ENCODE measurements at places on chromosomes 1 and 21. TPM values are rescaled to one million over a fixed set of nuclear protein-coding genes. Genes with fewer than 3 reads are reported as not detected.

HCRTR1 gene
- total RNA-seq, result not detected

ACTRT2 gene
- not detected for total RNA-seq

ALG6 gene
- 5.4 TPM for total RNA-seq

STIL gene
- total RNA-seq, result 0.33 TPM

C8A gene
- total RNA-seq, result 302 TPM

ARMH1 gene
- total RNA-seq, result 14.7 TPM

DMRTA2 gene
- not detected for total RNA-seq

TMEM69 gene
- total RNA-seq, result 6.5 TPM

RHBDL2 gene
- not detected for total RNA-seq

RLF gene
- 4.8 TPM for total RNA-seq

SLC35A3 gene
- total RNA-seq, result 26.3 TPM

CCSAP gene
- 1.9 TPM for total RNA-seq

SPRR2B gene
- not detected for total RNA-seq

ZNF697 gene
- total RNA-seq, result 3.6 TPM

MARCKSL1 gene
- 13.6 TPM for total RNA-seq

SERINC2 gene
- 69.1 TPM for total RNA-seq

C1orf87 gene
- not detected for total RNA-seq

PRDM16 gene
- 0.43 TPM for total RNA-seq

NOTCH2 gene
- total RNA-seq, result 57.5 TPM

TAL1 gene
- 1.9 TPM for total RNA-seq

OR2T11 gene
- total RNA-seq, result not detected

OR10J1 gene
- not detected for total RNA-seq

AMY2A gene
- 0.60 TPM for total RNA-seq

CFAP107 gene
- total RNA-seq, result not detected

CR1L gene
- total RNA-seq, result 0.43 TPM

KRTAP10-7 gene
- total RNA-seq, result not detected

TSPAN2 gene
- 0.60 TPM for total RNA-seq

MLLT11 gene
- 0.28 TPM for total RNA-seq

AKR7A3 gene
- 111 TPM for total RNA-seq

OR14C36 gene
- not detected for total RNA-seq

ZNF648 gene
- 0.81 TPM for total RNA-seq

E2F2 gene
- 0.15 TPM for total RNA-seq

PAX7 gene
- total RNA-seq, result not detected

CRP gene
- total RNA-seq, result 3,370 TPM

TLCD4 gene
- total RNA-seq, result 174 TPM

LCE1E gene
- not detected for total RNA-seq

NFASC gene
- 2.7 TPM for total RNA-seq

Data from left lobe of liver (tissue), 2 donors.